Right renal pelvis (tissue), 4 donors: ENCODE measurements at places on chromosomes 3 and 15. TPM values are rescaled to one million over a fixed set of nuclear protein-coding genes. Genes with fewer than 3 reads are reported as not detected.

The PIF1 gene
- 8.1 TPM for polyA plus RNA-seq

The NXPE3 gene
- 8.5 TPM for polyA plus RNA-seq

The CPN2 gene
- polyA plus RNA-seq, result 0.18 TPM

The SPESP1 gene
- polyA plus RNA-seq, result 6.3 TPM

The LYSMD2 gene
- polyA plus RNA-seq, result 4.8 TPM

The C15orf62 gene
- 2.0 TPM for polyA plus RNA-seq

The GPR149 gene
- polyA plus RNA-seq, result not detected

The SAMD7 gene
- not detected for polyA plus RNA-seq

The NOX5 gene
- polyA plus RNA-seq, result 0.53 TPM

The KCNMB2 gene
- polyA plus RNA-seq, result 27.4 TPM

The STX19 gene
- 0.29 TPM for polyA plus RNA-seq

The SHC4 gene
- polyA plus RNA-seq, result 3.4 TPM

The PLA2G4D gene
- polyA plus RNA-seq, result not detected
